Kidney capillary endothelial cell (primary cell): ENCODE measurements at places on chromosomes 4 and X.
A peak's percentile ranks its signal among the peaks of the same experiment; 100 is the strongest.

DNA sequence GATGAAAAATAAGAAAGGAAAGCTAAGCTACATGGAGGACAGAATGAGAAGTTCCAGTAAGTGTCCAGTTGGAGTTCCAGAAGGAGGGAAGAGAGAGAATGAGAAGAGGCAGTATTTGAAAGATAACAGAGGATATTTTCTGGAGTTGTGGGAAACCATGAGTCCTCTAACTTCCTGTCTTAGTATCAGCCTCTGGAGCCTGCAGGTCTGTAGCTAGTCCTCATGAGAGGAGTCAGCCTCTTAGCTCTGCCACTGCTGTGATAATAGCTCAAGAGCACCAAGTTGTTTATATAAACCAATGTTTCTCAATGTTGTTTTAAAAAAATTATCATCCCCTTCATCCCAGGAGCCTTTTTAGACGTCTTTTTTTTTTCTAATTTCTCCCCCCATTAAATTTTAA, 2.4 kb upstream of the PLAC1 start:
- peak; percentile 14 for DNase-seq

GRCh38 chr4:21512353-21512752, 436.2 kb downstream of the KCNIP4 start:
- peak; percentile 51 for DNase-seq

- no peak for DNase-seq
Measured at GRCh38 chrX:105460376-105460775, 239.9 kb upstream of the TEX13A start.

DNA sequence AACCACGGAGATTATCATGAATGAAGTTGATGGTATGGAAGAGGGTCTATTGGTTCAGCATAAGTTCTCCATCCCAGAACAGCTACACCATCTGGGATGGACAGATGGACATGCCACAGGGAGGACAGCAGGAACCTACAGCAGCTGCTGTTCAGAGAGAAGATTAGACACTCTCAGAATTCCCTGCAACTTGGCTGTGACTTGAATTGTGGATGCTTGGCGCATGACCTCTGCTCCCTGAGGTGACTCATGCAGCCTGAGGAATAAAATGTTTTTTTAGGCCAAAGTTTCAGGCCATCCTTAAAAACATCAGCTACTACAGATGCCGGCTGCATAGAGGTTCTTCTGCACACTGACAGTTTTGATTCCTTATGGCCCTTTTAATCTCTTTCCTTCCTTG, 97.3 kb downstream of the RS1 start:
- DNase-seq, result peak; percentile 22

GRCh38 chr4:150078579-150079080, 385 bp downstream of the DCLK2 start:
- peak; percentile 18 for DNase-seq

GRCh38 chr4:151952137-151952536, 191.3 kb upstream of the GATB start:
- DNase-seq, result no peak

DNA sequence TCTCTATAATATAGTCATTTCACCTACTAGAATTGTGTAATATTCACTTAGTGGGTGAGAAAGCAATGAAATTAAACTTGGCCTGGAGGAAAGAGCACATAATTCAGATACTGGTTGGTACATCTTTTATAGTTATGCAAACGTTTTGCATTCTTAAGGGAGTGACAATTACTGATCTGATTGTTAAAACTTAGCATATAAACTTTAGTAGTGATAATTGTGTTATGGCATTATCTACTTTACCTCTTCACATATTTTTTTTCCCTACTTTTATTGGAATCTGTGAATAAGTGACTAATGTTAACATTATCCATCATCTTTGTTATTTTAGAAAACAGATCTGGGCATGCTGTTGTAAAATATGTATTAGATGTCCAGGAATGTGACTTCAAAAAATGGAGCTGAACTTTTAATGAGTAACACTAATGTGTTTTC, 217.4 kb upstream of the GIMD1 start:
- no peak for DNase-seq

DNA sequence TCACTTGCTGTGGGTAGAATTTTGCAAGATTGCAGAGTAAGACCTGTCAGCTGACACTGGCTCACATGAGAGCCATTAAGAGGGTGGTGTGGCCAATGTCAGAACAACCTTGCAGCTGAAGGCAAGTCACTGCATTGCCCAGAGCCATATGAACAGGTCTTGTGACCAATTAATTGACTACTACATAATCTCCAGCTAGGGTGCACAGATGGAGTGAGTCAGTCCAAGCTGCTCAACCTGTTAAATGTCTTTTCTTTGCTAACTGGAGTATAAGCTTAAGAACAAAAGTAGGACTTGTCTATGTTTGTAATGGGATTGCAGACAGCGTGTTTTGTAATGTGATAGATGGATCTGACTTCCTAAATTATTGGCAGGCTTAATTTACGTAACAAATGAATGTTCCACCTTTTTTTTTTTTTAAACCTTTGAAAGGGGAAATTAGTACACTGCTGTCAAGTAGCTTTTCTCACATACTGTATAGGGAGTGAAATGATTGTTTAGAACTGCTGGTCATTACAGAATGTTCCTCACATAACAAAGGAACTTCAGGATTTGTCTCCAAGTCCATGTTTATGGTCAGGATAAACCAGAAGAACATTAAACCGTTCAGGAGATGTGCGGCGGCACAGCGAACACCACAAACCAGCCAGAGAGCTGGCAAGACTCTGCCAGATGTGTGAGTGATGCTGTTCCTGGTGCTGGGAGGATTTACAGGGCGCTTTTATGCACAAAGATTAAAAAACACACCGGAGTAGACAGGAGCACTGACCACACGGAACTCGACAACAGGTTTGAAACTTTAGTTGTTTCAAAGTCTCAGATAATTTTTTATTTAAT, 37.0 kb downstream of the FNIP2 start:
- no peak for DNase-seq

- no peak for DNase-seq
Measured at GRCh38 chrX:66000628-66001272, 39.1 kb downstream of the VSIG4 start.

GRCh38 chrX:118538386-118538785, 42.8 kb downstream of the DOCK11 start:
- no peak for DNase-seq

DNA sequence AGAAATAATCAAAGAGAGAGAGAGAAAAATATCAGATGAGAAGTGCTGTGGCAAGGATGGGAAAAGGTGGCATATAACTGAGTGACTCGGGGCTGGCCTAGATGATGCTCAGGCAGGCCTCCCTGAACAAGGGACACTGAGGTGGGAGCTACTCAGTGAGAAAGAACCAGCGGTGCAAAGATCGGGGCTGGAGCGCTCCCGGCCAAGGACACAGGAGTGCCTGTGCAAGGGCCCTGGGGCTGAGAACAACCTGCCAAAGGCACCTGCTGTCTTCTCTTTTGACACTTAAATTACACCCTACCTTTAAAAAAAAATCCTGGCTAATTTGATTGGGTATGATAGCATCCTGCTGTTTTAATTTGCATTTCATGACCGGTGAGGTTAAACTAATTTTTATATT, 77.7 kb upstream of the C4orf50 start:
- DNase-seq, result no peak

- no peak for DNase-seq
Measured at GRCh38 chr4:15945516-15945915, 7.0 kb upstream of the FGFBP1 start.

DNA sequence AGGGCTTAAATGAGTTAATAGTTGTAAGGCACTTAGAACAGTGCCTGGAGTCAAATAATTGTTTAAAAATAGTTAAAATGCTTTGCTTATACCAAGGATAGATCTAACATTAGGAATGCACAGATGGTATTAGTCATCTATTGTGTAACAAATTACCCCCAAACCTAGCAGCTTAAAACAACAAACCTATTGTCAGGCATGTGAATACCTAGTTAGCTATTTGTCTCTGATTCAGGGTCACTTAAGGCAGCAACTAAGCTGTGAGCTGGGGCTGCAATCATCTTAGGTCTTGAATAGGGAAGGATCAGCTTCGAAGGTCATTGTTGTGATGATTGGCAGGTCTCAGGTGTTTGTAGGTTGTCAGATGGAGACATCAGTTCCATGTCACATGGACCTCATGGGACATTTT, 42.4 kb upstream of the AGA start:
- peak; percentile 91 for DNase-seq

DNA sequence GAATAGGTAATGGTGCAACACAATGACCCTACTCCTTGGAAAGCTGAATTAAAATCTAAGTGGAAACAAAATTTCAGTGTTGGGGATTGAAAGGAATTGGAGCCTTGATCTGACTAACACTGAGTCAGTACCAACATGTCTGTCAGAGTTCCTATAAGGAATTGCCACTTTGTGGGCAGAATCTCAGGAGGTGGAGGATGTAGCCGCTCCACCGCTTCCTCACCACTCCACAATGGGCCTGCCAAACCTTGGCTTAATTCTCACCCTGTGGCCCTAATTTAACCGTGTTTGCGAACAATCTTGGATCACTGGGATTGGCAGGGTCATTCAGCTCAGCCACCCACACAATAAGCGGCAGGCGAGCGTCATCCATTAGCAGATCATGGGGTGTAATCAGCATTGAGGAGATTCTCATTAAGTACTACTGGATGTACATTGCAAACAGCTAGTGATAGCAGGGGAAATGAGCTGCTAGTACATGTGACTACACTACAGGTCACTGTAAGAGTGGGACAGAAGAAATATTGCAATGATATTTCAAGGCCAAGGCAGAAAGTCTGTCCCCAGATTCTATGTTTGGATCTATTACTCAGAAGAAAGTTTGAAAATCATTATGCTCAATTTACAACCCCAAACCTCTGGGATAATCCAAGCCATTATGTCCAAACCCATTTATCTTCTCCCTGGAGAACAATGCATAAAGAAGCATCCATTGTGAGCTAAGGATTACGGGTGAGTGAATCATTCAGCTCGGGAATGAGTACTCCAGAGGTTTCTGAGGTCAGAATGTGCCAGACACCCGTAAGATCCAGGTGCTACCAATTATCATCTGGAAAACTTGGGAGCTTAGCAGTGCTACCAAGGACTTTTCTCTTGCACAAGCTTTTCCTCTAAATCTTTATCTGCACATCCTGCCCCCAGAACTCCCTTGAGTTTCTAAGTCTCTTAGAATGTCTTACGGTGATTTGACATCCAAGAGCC, 5.8 kb downstream of the SRPX start:
- peak; percentile 49 for DNase-seq

DNA sequence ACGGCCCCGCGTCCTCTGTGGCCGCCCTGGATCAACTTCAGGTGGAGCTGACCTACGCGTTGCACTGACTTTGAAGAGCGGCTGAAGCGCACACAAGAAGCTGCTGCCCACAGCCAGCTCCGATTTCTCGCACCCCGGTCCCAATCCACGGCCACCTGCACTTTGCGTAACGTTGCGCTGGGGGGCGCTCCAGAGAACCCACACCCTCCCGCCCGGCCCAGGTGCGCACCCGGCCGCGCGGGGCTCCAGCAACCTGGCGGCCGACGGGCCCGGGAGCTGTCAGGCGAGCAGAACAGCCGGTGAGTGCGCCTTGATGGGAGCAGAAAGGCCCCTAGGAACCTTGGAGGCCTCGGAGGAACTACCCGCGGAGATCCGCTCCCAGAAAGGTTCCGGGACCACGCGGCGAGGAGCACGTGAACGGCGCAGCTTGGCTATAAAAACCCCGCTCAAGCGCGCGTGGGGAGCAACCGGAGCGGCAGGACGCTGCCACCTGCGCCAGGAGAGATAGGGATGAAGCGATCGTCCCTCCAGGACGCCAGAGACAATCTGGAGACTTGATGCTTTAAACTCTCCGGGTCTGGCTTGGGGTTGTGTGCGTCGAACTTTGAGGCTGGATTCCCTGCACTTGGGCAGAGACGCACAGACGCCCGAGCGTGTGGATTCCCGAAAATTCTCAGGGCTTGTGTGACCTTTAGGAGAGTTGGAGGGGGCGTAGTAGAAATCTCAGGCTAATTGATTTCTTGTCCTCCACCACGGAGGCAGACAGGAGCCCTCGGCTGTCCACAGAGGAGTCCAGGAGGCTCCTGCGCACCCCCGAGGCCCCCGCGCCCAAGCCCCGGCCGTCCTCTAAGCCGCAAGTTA, 591 bp upstream of the NWD2 start:
- DNase-seq, result no peak

- no peak for DNase-seq
Measured at GRCh38 chr4:137417676-137418075, 114.6 kb downstream of the PCDH18 start.

DNA sequence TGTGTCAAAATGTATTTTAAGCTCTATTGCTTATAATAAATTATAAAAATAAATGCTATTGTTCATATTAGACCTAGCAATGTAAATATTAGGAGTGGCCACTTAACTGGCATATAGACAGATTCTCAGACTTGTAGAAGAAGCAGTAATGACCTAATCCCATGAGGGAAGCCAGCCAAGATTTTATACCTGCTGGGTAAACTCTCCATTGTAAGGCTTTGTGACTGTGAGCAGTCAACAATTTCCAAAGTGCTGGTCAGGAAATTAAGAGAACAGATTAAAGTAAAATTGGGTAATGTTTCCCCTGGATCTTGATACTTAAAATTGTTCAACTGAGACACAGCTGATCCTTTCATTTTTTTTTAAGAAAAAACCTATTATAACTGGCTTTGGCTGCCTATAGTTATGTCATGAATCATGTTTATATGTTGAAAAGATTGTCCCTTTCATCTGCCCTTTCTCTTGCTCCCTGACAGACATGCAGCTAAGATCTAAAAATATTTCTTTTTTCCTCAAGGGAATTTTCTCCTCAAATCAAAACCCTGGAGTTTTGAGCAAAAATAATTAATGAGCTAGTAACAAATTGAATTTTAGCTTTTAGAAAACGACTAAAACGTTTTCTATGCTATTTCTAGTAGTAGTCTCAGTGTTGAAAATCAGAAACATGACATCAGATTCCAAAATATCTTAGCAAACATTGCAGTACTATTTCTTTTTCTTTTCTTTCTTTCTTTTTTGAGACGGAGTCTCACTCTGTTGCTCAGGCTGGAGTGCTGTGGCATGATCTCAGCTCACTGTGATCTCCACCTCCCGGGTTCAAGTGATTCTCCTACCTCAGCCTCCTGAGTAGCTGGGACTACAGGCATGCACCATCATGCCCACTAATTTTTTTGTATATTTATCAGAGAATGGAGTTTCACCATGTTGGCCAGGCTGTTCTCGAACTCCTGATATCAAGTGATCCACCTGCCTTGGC, 77.9 kb downstream of the ADGRL3 start:
- DNase-seq, result no peak

- no peak for DNase-seq
Measured at GRCh38 chr4:173246719-173247118, 78.1 kb downstream of the GALNT7 start.

- no peak for DNase-seq
Measured at GRCh38 chrX:2502120-2502667, 1.4 kb upstream of the DHRSX start.

DNA sequence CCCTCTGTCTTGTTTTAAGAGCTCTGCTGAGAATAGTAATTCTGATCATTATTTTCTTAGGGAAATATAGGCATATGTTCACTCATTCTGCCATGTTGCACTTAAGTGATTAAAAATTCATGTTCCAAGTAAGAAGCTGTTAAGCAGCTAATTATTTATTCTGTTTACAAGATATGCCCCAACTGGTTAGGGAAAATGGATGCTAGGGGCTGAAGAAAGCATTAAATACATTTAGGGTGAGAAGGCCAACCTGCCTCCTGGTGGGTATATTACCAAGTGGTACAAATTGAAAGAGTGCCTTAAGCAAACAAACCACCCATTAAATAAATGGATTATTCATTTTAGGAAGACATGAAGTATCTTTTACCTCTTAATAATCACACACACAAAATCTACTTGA, 392.6 kb upstream of the EPHA5 start:
- no peak for DNase-seq

GRCh38 chrX:7985568-7985967, 58.4 kb upstream of the PNPLA4 start:
- DNase-seq, result no peak
